ENCODE measurements at places on chromosomes 1 and 21. TPM values are rescaled to one million over a fixed set of nuclear protein-coding genes. Genes with fewer than 3 reads are reported as not detected.

GRCh38 chr21:16496609-16497008 lies 766.8 kb downstream of the USP25 start:
- no peaks in the 10 kb centered on the region for H3K27me3 ChIP-seq
- no peaks in the 10 kb centered on the region for H3K36me3 ChIP-seq
- no peak for DNase-seq
- H3K4me1 ChIP-seq = no peaks in the 10 kb centered on the region
- no peak overlapping the region for H3K4me3 ChIP-seq

- peaks cover 8% of the 10 kb centered on the region for H3K36me3 ChIP-seq
- no peak for DNase-seq
- no peak overlapping the region for H3K27ac ChIP-seq
- no peaks in the 10 kb centered on the region for H3K27me3 ChIP-seq
- no peaks in the 10 kb centered on the region for H3K4me1 ChIP-seq
These were observed 9.8 kb downstream of the DNAJC6 start for GRCh38 chr1:65319141-65319540.

CTBS gene
- total RNA-seq = 31.3 TPM

DNA sequence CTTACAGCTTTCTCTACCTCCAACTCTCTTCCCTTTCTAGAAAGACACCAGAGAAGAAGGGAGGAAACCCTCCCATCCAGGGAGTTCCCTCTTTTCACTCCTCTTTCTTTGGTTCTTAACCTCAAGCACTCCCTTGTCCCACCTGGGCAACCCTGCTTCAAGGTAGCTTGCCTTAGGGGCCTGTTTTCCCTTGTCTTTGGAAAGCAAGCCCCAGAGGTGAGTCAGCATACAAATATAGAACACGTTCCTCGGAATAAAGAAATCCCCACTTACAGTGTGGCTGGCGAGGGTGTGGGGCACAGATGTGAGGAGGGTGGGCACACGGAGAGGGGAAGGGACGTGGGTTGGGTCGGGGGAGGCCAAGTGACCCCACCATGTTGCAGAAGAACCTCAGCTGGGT lies 26.1 kb upstream of the KCNE2 start:
- H3K4me3 ChIP-seq = no peak overlapping the region
- no peaks in the 10 kb centered on the region for H3K36me3 ChIP-seq
- no peak overlapping the region for H3K27ac ChIP-seq

- DNase-seq = no peak
- H3K4me3 ChIP-seq = no peak overlapping the region
- no peak overlapping the region for H3K27ac ChIP-seq
These were observed 4.0 kb downstream of the SLC30A10 start for GRCh38 chr1:219924342-219924741.

GRCh38 chr21:17758683-17759082 lies 60.5 kb downstream of the C21orf91 start:
- no peak overlapping the region for H3K27ac ChIP-seq
- no peak for DNase-seq
- no peaks in the 10 kb centered on the region for H3K27me3 ChIP-seq
- H3K36me3 ChIP-seq = no peaks in the 10 kb centered on the region
- no peak overlapping the region for H3K4me3 ChIP-seq

DNA sequence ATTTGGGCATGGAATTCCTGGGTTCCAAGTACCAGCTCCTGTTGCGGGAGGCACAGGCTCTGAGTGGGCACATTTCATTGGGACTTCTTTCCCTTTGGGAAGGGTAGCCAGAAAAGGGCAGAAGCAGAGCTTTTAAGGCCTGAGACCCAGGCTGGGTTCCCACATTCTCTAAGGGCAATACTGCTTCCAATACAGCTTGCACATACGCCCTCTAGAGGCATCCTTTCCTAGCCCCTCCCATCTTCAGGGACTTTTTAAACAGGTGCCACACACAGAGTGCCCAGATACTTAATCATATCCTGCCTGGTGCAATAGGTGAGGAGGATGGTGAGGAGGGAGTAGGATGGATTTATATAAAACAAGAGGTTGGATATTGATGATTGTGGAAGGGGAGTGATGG lies 5.7 kb downstream of the GPR88 start:
- no peak overlapping the region for H3K27ac ChIP-seq
- H3K27me3 ChIP-seq = peaks cover 39% of the 10 kb centered on the region
- H3K36me3 ChIP-seq = no peaks in the 10 kb centered on the region
- peaks cover 6% of the 10 kb centered on the region for H3K4me1 ChIP-seq
- peak; percentile 55 for DNase-seq
- H3K4me3 ChIP-seq = no peak overlapping the region

All from activated T-cell treated with anti-CD3 and anti-CD28 coated beads, Interleukin-2, amount 50 U/mL, for 72 hours (primary cell).